ENCODE measurements at places on chromosomes 3 and 15. TPM values are rescaled to one million over a fixed set of nuclear protein-coding genes. Genes with fewer than 3 reads are reported as not detected.

- no peak for DNase-seq
- no peak overlapping the region for H3K4me3 ChIP-seq
- H3K36me3 ChIP-seq, result no peaks in the 10 kb centered on the region
- H3K27me3 ChIP-seq, result no peaks in the 10 kb centered on the region
Measured at GRCh38 chr3:10666621-10667020, 149.4 kb upstream of the SLC6A11 start.

DNA sequence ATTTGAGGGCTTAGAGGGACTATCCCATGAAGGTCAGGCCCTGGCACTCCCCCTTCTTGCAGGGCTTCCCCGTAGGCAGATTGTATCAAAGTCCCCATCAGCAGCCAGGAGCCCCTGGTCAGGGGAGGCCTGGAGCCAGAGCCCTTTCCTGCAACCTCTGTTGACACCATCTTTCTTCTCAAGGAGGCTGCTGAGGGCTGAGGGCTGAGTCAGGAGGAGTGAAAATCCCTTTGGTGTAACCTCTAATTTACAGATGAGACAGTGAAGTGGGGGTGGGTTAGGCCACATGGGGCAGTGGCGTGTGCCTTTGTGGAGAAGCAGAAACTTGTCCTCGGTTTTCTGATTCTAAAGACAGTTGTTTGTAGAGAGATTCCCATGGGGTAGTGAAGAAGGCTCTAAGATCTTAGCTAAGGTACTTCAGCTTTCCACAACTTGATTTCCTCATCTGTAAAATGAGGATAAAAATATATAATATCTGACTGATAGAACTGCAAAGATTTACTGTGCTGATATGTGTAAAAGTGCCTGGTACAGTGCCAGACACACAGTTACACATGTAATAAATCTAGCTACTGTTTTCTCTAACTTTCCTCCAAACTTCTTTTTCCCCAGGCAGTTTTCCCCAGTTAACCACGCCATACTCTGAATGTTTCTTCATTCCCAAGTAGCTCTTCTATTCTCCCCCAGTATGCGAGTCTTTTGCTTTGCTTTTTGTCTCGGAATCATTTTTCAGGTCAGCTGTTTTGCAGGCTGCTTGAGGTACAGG, 249.4 kb upstream of the TPM1 start:
- DNase-seq, result no peak
- no peak overlapping the region for H3K4me3 ChIP-seq
- H3K36me3 ChIP-seq, result no peaks in the 10 kb centered on the region
- H3K4me1 ChIP-seq, result no peaks in the 10 kb centered on the region

PLS1 gene
- 1.8 TPM for total RNA-seq

DNA sequence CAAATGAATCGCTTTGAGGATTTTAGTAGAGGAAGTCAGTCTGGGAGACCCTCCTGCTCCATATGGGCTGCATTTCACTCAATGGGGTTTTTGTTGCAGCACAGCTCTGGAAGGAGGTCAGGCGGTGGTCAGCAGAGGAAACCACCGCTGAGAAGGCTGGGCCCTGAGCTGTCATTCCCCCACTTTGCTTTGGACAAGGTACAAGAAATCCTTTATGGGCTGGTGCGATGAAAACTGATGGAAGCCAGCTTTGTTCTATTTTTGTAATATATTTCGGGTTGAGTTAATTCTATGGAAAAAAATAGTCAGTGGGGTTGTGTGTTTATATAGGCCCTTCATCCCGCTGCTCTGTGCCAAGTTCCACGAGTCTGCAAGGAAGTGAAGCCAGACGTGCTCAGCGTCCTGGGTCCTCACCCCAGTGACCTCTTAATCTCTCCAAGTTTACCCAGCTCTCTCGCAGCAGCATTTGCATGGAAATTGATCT, 157.1 kb upstream of the TMC3 start:
- peaks cover 25% of the 10 kb centered on the region for H3K4me1 ChIP-seq
- H3K36me3 ChIP-seq, result no peaks in the 10 kb centered on the region
- H3K27ac ChIP-seq, result peak overlapping the region; percentile 38
- no peak overlapping the region for H3K4me3 ChIP-seq

DNA sequence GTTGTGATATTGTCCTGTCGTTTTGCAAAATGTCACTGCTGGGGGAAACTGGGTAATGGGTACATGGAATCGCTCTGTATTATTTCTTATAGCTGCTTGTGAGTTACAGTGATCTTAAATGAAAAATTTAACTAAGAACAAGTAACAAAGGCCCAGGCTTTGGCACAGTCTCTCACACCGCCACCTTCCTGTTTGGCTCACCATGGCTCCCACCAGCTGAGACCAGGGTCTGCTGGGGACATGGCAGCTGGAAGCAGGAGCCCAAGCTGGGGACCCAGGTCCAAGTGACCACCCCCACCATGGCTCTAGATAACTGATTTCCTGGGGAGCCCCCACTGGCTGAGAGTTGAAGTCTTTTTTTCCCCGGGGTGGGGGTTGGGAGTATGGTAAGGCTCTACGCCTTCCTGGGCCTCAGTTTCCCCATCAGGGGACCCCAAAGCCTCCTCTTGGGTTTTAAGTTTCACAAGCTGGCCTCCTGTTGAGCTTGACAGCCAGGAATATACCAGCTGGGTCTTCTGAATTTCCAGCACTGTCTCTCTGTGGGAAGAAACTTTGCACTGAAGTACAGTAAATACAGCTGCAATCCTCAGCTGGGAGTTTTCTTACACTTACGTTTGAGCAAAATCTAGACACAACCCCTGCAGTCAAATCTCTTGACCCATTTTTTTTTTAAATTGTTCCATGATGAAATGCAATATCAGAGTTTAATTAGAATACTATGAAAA, 26.1 kb downstream of the ABTB1 start:
- H3K36me3 ChIP-seq, result no peaks in the 10 kb centered on the region
- H3K4me1 ChIP-seq, result peaks cover 71% of the 10 kb centered on the region
- H3K27ac ChIP-seq, result peak overlapping the region; percentile 87
- H3K27me3 ChIP-seq, result no peaks in the 10 kb centered on the region

DNA sequence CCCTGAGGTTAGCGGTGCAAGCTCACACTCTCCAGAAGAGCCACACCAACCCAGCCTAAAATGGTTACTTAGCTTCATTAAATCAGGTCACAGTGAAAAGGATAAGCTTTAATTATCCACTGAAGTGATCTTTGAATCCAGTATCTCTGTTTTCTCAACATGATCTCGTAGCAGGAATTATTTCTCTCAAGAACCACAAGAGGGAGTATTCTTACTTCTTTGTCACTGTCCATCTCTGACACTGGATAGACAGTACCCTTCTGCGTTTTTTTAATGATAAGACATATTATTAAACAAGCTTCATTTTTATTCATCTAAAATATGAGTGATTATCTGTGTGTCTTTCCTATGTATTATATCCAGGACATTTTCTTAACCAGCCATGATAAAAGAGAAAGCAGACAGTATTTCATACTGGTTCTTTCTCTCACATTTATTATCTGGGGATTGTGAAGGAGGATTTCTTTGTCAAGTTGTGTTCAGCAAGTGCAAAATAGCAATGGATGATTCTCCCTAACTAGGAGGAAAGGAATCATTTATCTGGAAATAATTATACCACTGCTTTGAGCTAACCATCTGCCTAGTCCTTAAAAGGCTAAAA, 105.4 kb upstream of the CCDC54 start:
- H3K27me3 ChIP-seq, result no peaks in the 10 kb centered on the region
- no peak overlapping the region for H3K4me3 ChIP-seq
- no peaks in the 10 kb centered on the region for H3K36me3 ChIP-seq
- no peaks in the 10 kb centered on the region for H3K4me1 ChIP-seq

- no peak overlapping the region for H3K4me3 ChIP-seq
- no peaks in the 10 kb centered on the region for H3K27me3 ChIP-seq
- no peak overlapping the region for H3K27ac ChIP-seq
- H3K36me3 ChIP-seq, result no peaks in the 10 kb centered on the region
- no peaks in the 10 kb centered on the region for H3K4me1 ChIP-seq
- no peak for DNase-seq
Measured at GRCh38 chr3:191399918-191400317, 61.0 kb upstream of the PYDC2 start.

Measured in sigmoid colon (tissue), 7 donors.